Activated CD4-positive, alpha-beta T cell treated with anti-CD3 and anti-CD28 coated beads, Interleukin-2, Interleukin-6, amounts not matched to agents 100 ng/mL and 50 ng/mL, durations not matched to agents 16 hours and 8 hours (primary cell): ENCODE measurements at places on chromosomes 4 and X.

DNA sequence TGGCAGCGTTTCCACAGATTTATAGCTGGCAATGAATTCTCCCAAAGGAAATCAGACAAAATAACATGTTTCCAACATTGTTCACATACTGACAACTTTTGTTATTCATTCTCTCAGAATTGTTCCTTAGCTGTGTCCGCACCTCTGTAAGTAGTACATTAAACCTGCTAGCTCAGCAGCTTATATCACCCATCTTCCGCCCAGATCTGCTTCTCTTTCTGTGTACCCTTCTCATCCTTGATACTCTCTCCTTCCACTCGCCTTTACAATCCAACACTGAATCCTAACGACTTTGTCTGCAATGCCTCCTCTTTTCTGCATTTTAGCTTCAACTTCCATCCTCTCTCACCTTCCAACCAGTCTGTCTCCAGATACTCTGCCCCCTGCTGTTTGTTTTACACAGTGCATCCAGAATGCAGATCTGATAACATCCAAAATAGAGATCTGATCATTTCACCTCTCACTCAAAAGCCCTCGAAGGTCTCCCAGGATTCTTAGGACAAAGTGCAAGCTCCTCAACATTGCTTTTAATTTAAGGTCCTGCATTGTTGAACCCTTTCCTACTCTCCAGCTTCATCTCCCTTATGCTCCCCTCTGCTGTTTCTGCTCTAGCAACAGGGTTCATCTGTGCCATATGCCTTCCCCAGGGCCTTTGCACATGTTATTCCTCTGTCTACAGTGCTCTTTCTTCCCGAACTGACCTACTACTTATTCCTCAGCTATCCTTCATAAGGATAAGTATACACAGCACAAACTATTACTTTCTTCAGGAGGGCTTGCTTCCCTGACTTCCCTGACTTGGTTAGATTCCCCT lies 67.3 kb upstream of the VBP1 start:
- peak; percentile 47 for DNase-seq

DNA sequence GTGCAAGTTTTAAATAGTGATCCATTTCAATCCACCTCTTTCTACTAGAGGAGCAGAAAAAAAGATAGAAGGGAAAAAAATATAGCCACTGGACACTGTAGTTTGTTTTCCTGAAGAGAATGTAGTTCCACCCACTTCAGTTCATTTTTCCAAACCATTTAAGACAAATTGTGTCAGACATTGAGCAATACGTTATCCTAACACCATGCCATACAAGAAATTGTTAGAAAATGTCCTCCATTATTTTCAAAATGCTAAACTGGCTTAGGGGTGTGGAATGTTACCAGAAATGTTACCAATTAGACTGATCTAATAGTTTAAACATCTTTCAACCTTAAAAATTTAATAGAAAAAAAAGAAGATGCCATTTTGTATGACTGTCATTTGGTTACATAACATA lies 48.6 kb upstream of the ETNPPL start:
- no peak for DNase-seq

DNA sequence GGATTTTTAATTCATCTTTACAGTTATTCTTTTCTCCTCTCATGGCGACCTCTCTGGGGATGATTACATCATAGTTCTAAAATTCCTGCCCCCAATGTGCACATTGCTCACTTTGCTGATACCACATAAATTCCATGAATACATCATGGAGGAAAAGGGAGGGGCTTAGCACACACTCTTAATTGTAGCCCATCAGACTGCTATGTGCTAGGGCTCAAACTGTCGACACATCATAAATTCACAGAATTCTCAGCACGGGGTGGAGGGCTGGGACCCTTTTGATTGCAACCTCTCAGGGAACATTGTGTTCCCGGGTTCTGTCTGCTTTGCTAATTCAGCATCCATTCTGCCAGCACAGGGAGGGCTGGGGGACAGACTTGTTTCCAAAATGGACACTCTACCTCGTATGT lies 592.9 kb downstream of the BCOR start:
- DNase-seq: no peak

DNA sequence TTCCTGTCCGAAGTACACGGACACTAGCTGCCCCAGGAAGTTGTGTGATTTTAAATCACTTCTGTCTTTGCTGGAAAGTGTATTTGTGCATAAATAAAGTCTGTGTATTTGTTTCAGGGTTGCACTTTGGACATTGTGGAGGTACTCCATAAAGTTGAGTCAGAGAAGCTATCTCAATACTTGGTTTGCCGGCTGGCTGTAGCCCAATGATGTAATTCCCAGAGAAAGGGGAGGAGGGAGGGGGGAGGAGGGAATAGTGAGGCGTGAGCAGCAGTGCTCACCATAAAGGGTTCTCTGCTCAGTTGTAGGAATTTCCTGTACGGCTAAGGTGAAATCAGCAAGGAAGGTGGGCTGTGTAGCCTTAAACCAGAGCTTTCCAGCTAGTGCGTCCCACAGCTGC lies 7.5 kb downstream of the APEX2 start:
- no peak for DNase-seq

- DNase-seq: peak; percentile 38
Measured at GRCh38 chr4:88219099-88219498, 60.7 kb upstream of the ABCG2 start.

GRCh38 chr4:81891005-81891996 lies 419.6 kb upstream of the RASGEF1B start:
- no peak for DNase-seq

GRCh38 chrX:50726296-50726695 lies 87.7 kb downstream of the SHROOM4 start:
- DNase-seq: no peak

DNA sequence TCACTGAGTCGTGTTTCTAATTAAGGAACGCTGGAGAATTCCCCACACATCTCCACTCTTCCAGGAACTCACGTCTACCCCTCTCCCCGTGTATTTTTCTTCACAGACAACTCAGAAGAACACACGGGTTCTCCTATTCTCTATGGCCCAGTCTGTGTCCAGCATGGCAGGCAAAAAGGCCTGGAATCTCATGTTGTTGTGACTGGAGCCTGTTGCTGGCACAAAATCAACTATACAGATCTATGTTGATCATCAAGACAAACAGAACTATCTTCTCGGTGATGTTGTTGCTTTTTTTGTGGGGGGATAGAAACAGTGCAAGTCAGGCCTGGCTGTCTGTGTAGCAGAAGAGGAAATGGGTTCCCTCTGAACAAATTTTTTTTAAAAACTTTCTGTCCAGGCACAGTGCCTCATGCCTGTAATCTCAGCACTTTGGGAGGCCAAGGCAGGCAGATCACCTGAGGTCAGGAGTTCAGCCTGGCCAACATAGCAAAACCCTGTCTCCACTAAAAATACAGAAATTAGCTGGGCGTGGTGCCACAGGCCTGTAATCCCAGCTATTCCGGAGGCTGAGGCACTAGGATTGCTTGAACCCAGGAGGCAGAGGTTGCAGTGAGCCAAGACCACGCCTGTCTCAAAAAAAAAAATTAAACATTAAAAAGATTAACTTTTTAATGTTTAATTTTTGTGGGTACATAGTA lies 50.5 kb upstream of the CBR4 start:
- DNase-seq: no peak

- DNase-seq: no peak
Measured at GRCh38 chr4:168501407-168501806, 4.6 kb downstream of the PALLD start.

GRCh38 chr4:87977521-87978278 lies 2.2 kb downstream of the SPP1 start:
- DNase-seq: no peak

GRCh38 chrX:2261831-2262667 lies 238.7 kb downstream of the DHRSX start:
- no peak for DNase-seq

- no peak for DNase-seq
Measured at GRCh38 chrX:37405956-37406355, 56.8 kb downstream of the PRRG1 start.

- DNase-seq: peak; percentile 4
Measured at GRCh38 chr4:150348079-150348478, 233.9 kb upstream of the MAB21L2 start.

GRCh38 chr4:184310171-184310567 lies 92.5 kb upstream of the ENPP6 start:
- peak; percentile 79 for DNase-seq

DNA sequence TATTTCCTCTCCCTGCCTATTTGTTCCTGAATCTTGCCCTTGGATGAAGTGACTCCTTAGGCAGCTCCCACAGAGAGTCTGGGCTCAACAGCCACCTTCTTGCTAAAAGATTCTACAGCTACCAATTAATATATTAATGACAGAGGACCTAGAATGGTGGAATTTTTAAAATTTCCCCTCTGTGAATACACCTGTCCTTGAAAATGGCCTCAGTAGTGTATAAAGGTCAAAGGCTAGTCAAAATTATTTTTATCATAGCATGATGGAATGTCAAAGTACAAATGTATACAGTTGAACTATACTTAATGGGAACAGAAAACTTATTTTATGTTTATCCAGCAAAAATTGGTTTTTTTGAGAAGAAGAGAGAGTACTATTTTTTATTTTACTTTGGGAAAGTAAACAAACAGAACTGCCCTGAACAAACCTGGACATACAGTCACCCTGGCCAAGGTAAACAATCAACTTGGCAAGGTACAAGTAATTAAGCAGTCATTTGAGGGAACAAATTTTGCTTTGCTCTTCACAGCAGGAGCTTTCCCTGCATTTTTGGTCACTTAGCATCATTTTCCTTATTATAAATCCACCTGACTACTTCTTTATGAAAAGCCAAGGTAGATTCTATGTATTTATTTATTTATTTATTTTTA lies 250.8 kb downstream of the INPP4B start:
- no peak for DNase-seq

DNA sequence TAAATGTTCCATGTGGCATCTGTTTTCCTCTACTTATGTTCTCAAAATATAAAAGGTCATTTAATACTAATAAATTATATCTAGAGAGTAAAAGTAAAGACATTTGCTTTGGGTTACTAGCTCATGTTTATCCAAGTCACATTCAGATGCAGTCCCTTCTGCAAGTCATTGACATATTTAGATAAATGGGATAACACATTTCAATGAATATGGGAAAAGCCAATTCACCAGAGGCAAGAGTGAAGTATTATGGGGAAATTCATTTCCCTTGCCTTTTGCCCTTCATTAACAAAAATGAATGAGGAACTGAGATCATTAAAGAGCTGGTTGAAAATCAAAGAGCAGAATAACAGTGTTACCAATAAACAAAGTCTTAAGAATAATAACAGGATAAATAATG lies 306.2 kb upstream of the FSTL5 start:
- no peak for DNase-seq

DNA sequence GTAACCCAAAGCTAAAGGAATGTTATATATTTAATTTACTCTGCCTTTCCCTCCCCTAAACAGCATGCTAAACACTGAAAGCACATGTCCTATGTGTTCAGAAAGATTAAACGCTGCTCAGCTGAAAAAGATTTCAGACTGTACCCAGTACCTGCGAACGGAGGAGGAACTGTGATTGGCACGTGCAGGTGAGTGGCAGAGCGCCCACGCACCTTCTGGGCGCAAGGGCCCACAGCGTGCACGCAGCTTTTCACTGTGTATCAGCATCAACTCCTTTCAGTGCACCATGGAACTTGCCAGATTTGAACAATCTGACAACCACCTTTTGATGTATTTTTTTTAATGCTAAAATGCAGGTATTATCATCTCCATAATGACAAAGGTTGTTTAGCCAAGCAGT lies 87.7 kb downstream of the RFC1 start:
- DNase-seq: no peak

DNA sequence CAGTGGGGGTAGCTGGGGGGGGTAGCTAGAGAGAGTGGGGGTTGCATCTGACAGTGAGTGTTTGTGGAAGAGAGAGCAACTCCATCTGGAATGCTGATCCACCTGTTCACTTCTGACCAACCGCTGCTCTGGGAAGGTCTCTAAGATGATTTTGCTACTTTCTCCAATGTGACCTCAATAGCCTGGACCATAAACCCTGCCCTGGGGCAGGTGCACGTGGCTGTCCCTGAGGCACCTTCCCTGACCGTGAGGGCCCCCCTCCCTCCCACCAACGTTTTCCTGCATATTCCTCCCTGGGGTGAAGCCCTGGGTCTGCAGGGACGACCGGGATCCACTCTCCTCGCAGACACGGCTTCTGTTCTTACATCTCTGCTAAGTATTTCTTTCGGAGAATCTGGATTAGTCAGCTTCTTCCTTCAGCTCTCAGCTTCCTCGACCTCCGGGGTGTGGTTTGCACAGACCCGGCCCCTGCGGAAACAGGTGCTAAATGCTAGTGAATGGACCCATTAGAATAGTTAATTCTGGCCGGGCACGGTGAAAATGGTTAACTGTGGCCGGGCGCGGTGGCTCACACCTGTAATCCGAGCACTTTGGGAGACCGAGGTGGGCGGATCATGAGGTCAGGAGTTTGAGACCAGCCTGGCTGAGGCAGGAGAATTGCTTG lies 21.4 kb upstream of the PLCXD1 start:
- DNase-seq: no peak

GRCh38 chr4:48602222-48602621 lies 112.2 kb downstream of the ZAR1 start:
- DNase-seq: no peak

DNA sequence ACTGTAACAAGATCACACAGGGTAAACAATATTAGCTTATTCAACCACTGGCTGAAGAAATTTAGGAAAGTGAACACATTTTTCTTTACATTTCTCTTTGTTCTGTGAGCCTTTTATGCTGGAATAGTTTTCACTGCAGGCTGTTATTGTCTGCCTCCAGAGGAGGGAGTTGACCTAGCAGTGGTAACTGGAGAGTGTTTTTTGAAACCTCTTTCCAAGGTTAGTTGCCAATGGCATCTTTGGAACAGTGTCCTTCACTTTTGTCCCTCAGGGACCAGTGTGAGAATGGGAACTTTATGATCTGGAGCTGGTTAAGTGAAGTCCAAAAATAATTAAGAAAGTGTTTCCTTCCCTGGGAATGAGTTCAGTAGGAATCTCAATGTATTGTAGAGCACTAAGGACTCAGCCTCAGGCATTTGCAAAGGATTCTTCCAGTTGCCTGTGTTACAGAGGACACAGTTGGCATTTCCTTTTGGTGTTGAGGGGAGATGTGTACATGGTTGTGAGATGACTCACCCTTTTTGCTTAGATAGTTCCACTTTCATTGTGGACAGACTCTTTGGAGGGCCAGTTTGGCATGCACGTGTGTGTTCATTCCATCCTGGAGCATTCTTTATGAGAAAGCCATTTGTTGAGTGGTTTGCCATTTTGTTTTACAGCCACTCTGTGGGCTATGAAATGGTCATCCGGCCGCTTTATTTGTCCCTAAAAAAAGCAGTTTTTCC lies 61.3 kb downstream of the AR start:
- DNase-seq: no peak

- DNase-seq: no peak
Measured at GRCh38 chr4:37381040-37381668, 136.6 kb downstream of the NWD2 start.

DNA sequence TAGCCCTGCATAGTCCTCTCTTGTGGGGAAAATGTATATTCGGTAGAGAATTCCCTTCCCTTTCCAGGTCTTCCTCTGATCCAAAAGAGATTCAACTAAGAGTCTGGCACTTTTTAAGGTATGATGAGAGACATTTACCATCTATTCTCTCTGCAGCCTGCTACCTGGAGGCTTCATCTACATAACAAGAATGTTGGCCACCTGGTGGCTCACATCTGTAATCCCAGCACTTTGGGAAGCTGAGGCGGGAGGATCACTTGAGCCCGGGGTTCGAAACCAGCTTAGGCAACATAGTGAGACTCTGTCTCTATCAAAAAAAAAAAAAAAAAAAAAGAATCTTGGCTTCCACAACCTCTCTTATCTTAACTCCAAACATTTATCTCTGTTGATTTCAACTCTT lies 40.4 kb upstream of the NOCT start:
- no peak for DNase-seq
